DMS79 (cell line): ENCODE measurements at places on chromosomes 13 and 19.

GRCh38 chr13:95604556-95604915, 40.0 kb downstream of the DZIP1 start:
- DNase-seq: no peak

GRCh38 chr19:50659318-50660087, 10.3 kb downstream of the C19orf81 start:
- no peak for DNase-seq

DNA sequence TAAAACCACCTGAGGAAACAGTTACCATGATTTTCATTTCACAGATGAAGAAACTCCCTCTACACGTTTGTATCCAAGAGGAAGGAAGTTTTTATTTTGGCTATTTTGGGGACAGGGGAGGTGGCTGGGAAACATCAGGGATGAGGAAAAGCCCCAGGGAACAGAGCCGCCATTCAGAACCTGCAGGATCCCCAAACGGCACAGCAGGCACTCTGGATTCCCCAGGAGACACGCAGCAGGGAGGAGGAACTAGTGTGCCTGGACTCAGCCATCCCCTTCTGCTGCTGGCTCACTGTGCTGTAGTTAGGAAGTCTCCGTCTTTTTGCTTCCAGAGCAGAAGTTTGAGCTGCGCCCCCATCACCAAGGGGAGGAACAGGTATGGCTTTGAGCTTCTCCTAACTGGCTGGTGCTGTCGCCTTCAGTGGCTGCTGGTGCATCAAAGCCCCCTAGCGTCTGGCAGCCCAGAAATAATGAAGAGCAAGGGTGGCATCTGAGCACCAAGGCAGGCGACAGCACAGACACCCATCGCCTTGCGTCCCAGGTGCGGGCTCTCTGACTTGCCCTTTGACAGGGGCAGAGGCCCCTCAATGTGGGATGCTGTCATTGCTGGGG, 4.2 kb downstream of the NAPA start:
- no peak for DNase-seq

DNA sequence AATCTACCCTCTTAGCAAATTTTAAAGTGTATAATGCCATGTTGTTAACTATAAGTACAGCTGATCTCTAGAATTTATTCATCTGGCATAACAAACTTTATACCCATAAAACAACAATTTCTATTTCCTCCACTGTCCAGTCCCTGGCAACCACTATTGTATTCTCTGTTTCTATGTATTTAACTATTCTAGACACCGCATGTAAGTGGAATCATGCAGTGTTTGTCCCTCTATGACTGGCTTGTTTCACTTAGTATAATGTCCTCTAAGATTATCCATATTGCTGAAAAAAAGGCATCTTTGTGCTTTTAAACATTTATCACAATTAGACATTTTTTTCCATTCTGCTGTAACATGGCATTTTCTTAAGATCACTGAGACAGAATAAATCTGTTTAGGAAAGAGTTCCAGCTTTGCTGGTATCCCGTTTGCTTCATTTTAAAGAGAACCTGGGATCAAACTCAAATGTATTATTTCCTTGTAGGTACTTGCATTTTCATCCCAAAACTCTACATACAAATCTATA, 1191.0 kb downstream of the SLITRK5 start:
- DNase-seq: peak; percentile 12

DNA sequence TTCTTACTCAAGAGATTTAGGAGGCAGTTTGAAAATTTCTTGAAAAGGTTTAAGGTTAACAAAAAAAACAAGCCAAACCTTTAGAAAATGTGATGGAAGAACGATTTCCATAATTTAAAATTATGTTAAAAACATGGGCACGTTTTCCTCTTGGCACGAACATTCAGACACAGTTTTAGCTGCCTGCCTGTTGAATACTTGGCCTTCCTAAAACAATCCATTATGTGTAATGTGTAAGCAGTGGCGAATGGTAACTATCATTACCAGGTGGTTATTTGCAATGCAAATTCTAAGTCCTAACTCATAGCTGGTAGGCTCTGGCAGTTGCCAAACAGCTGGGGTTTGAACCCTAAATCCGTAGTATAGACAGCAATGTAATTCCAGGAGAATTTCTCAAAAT, 1425.7 kb upstream of the SLC10A2 start:
- DNase-seq: no peak

DNA sequence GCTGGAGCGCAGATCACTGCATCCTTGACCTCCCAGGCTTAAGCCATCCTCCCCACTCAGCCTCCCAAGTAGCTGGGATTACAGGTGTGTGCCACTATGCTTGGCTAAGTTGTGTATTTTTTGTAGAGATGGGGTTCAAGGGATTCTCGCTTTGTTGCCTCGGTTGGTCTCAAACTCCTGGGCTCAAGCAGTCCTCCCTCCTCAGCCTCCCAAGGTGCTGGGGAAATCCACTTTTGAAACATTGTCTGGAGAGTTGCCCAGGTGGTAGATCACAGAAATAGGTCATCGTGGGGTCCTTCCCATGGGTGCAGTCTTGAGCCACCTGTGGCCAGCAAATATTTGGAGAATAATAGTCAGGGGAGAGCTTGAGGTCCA, 5.2 kb downstream of the LDLR start:
- no peak for DNase-seq

DNA sequence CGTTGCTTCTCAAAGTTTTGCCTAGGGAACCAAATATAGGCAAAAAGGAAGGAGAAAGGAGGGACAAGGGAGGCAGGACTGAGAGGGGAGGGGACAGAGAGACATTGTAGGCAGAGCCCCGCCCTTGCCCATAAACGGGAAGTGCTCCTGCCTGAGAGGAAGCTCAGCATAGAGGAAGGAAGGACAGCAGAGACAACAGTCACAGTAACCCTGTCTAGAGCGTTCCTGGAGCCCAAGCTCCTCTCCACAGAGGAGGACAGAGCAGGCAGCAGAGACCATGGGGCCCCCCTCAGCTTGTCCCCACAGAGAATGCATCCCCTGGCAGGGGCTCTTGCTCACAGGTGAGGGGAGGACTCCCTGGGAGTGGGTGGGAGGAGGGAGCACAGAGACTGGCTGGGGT, at the start of gene CEACAM21:
CEACAM21 (plus strand) TSS at position 169 of the 400 bp plus-strand sequence; CDS start at position 278, 109 bp downstream.
- DNase-seq: no peak

DNA sequence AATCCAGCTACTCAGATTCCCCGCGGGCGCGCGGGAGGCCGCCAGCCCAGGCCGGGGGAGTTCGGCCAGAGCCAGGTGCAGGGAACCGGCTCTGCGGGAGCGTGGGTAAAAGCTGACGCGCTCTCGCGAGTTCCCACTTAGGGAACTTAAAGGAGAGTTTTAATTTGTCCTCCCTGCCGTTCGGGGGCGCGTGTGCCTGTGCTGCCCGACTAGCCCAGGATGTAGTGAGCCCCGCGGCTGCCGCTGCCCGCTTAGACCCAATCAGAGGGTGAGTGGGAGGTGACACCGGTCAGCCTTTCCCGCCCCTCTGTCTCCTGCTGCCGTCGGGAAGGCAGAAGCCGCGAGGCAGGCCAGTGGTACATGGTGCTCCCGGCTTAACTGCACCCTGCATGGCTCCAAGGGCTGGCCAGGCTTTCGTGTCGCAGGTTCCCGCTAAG, 36.0 kb upstream of the NEK3 start:
- DNase-seq: no peak

GRCh38 chr13:68173111-68173510, 943.0 kb upstream of the PCDH9 start:
- DNase-seq: no peak

GRCh38 chr13:27245610-27246009, 5.7 kb upstream of the RPL21 start:
- no peak for DNase-seq

GRCh38 chr19:12788682-12789097, 2.6 kb upstream of the JUNB start:
- peak; percentile 64 for DNase-seq

DNA sequence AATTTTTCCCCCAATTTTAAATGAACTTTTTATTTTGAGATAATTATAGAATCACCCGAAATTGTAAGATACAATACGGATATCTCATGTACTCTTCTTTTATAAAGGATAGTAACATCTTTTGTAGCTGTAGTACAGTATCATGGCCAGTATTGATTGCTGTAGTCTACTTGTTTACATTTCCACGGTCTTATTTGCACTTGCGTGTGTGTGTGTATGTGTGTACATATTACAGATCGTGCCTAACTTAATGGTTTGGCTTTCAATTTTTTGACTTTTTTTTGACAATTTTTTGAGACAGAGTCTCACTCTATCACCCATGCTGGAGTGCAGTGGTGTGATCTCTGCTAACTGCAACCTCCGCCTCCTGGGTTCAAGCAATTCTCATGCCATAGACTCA, 6.7 kb downstream of the PAN3 start:
- no peak for DNase-seq

DNA sequence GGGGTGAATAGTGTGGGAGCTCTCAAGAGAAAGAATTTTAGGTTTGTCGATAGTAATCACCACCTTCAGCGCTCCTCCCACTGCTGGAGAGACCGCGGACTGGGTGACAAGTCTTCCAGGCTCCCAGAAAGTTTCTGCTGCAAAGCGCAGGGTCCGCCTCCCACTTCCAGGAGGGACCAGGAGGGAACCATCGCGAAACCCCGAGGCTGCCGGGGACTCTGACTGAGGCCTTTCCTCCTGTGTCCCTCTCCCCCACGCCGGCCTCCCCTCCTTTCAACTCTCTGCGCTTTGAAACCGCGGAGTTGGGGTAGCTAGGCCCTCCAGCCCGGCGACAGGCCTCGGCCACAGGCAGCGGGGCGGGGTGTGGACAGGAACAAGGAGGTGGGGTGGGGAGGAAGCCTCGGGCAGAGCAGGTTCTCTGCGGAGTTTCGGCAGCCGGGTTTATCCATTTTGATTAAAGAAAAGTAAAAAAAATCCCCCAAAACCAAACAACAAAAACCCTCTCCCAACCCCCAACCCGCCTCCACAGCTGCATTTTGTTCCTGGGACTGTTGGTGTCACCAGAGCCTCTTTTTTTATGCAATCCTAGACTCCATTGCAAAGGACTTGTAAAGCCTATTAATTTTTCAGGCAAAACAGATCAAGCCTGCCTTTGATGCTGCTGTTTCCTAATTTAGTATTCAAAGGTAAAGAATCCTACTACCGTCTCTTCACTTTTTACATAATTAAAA, 157.2 kb downstream of the TM9SF2 start:
- peak; percentile 81 for DNase-seq

- peak; percentile 92 for DNase-seq
Measured at GRCh38 chr13:32660227-32660626, 74.0 kb downstream of the PDS5B start.

DNA sequence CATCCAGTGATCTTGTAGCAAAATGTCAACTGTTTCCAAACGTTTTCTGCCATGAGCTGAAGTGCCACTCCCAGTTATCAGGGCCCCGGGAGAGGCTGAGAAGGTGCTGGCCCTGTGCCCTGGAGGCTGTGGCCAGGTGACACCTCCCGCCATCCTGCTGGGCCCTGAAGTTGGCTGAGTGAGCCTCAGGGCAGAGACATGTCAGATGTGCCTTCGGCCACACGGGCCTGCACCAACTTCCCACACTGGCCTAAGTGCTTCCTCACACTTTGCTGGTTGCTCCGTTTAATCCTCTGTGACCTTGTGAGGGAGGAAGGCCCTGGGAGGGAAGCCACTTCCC, 4.8 kb downstream of the ADPRHL1 start:
- peak; percentile 74 for DNase-seq

- DNase-seq: no peak
Measured at GRCh38 chr19:46839752-46840497, 10.7 kb downstream of the AP2S1 start.

GRCh38 chr19:47469719-47470118, 2.0 kb downstream of the SLC8A2 start:
- DNase-seq: peak; percentile 12

DNA sequence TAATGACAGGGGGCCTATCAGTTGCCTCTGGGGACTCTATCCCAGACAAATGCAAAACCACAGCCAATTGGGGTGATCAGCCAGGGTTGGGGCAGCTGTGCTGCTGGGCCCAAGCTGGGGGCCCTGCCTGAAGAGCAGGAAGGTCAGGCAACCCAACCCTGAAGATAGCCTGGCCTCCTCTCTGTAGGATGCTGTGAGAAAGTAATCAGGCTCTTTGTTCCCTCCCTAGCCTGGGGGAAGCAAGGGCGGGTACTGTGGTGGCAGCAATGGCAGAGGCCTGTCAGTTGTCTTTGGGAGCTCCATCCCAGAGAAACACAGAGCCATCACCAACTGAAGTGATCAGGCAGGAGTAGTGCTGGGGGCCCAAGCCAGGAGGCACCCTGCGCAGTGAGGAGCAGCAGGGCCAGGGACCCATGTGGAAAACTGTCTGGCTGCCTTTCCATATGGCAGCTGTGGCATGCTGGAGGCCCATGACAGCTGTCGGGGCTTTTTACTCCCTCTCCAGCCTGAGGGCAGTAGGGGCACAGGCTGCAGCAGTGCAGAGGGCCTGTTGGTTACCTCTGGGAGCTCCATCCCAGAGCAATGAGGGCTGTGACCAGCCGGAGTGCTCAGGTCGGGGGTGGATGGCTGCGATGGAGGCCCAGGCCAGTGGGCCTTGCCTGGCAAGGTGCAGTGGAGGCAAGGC, 73.6 kb upstream of the ATP12A start:
- DNase-seq: no peak

GRCh38 chr19:6738787-6739389, 592 bp upstream of the TRIP10 start:
- DNase-seq: no peak

GRCh38 chr13:59641261-59641660, 522.5 kb downstream of the DIAPH3 start:
- DNase-seq: no peak

DNA sequence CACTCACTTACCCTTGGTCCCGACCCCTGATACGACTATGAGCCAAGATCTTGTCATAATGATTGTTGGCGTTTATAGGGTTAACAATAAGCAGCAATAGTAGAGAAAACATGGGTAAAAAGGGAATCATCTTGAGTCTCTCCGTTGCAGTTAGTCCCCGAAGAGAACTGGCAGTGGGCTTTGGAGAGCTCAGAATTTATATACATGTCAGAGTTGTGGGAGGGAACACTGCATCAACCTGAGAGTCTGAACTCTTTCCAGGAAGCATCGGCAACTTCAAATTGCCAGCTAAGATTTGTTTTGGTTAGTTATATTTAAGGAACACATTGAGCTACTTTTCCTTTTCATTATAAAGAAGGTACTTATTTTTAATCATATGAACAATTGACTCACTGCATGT, at the start of gene POSTN:
POSTN (minus strand) TSS at position 172 of the 400 bp plus-strand sequence; CDS start at position 130, 42 bp downstream.
- peak; percentile 54 for DNase-seq

- no peak for DNase-seq
Measured at GRCh38 chr13:44191504-44192171, 182.0 kb upstream of the SERP2 start.
